ENCODE measurements at places on chromosomes 4 and X.

GRCh38 chr4:26782830-26783202, 77.8 kb upstream of the STIM2 start:
- DNase-seq: no peak

GRCh38 chr4:39047681-39048080, 14.4 kb upstream of the KLHL5 start:
- DNase-seq: peak; percentile 42

DNA sequence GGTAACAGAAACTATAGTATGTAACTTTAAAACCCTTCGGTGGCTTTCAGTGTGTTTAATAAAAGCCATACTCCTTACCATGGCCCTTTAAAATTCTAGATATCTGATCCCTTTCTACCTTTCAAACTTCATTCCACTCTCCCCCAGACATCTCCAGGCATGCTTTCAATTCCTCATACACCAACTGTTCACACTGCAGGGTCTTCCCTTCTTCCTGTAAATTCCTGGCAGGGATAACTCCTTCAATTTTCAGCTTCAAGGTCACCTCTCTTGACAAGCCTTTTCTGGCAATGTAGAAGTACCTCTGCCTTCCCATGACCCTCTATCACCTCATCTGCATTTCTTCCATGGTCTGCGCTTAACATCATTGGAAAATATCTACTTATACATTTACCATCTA, 60.8 kb downstream of the WDFY3 start:
- DNase-seq: no peak

GRCh38 chr4:132299841-132300240, 849.3 kb upstream of the PCDH10 start:
- no peak for DNase-seq

- no peak for DNase-seq
Measured at GRCh38 chrX:111543212-111543741, 31.8 kb downstream of the SERTM2 start.

All from fibroblast of skin of right biceps (primary cell).